GM19239 (cell line): ENCODE measurements at places on chromosomes 2 and 18.

GRCh38 chr2:197847651-197848401, 43.4 kb downstream of the PLCL1 start:
- DNase-seq, result no peak

DNA sequence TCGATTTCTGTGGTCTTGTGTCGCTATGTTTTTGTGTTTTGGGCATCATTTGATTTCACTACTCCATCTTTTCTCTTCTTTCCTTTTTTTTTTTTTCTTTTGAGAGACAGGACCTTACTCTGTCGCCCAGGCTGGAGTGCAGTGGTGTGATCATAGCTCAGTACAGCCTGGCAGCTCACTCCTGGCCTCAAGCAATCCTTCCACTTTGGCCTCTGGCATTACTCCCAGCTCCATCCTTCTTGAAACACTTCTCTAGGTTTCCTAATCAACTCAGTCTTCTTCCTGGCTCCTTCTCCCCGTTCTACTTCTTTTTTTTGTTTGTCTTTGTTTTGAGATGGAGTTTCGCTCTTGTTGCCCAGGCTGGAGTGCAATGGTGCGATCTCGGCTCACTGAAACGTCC, 26.5 kb downstream of the TCF23 start:
- no peak for DNase-seq

GRCh38 chr2:158778243-158778642, 16.9 kb upstream of the DAPL1 start:
- no peak for DNase-seq

GRCh38 chr2:66794551-66794950, 359.6 kb downstream of the MEIS1 start:
- DNase-seq, result no peak

DNA sequence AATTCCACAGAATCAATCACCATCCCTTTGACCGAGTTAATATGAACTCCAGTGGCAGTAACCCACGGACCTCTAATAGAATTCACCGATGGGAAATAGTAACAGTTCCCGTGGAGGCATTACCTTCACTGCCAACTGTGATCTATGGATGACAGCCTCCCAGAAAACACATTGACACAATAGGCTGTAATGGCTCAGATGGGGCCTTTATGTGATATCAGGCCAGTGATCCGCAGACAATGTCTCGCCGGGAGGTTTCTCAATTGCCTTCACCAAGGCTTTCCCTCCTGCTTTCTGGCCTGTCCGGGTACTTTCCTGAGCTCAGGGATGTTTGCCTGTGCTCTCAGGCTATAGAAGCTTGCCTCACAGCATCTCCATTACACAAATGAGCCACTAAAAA, 34.4 kb upstream of the KLF7 start:
- no peak for DNase-seq

- no peak for DNase-seq
Observed at GRCh38 chr2:156321243-156321904, 11.1 kb downstream of the NR4A2 start.

- DNase-seq, result no peak
Observed at GRCh38 chr2:59754011-59754735, 799.3 kb downstream of the BCL11A start.

GRCh38 chr2:189559579-189560272, 20.9 kb downstream of the SLC40A1 start:
- no peak for DNase-seq

DNA sequence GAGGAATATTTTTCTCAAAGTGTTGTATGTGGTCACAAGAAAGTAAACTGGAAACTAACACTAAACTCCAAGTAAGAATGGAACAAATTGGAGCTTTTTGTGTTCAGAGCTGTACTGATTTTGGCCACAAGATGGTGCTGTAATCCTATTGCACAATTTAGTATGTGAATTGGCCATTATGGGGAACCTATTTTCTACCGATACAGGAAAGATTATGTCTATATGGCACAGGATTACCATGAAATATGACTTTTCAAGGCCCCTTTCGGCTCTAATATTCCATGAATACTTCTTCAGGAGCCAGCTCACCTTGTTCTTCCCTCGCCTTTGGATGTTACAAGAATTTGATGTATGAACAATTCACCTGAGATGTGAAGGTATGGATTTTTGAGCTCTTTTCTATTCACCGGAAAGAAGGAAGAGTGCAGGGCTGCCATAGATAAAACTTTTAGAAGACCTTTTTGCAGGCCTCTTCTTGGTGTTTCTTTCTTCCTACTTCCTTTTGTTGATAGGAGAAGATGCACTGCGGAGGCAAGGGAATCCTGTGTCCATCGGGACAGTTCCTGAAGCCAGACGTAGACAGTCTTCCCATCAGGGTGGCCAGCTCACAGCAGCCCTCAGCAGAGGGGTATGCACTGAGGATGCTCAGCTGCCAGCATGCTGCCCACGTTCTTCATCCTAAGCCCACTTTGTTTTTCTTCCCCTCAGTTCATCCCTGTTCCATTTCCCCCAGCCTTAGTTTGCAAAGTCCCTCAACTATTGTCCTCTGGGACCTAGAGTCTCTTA, 13.3 kb downstream of the MRPL44 start:
- DNase-seq, result no peak

DNA sequence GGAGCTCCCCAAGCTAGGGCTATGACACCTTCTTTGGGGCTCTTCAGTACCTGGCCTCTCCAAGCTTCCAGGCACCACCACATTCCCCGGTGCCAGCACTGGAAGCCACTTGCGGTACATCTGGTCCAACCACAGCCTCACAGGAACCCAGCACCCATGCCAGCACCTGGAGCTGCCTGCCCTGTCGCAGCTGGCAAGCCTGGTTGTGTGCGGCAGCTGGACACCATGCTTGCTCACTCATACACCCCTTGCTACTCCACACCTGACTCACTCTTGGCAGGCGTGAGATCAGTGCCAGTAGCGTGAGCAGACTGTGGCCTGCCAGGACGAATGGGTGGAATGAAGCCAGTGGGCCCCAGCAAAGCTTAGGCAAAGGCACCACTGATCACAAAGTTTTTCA, 34.0 kb downstream of the LRRTM4 start:
- no peak for DNase-seq

- no peak for DNase-seq
Observed at GRCh38 chr2:181440919-181441318, 16.3 kb upstream of the ITGA4 start.

GRCh38 chr18:50523165-50523564, 36.7 kb upstream of the MAPK4 start:
- no peak for DNase-seq

GRCh38 chr2:69538872-69539548, 101.8 kb upstream of the NFU1 start:
- DNase-seq, result no peak

GRCh38 chr2:54332386-54332785, 76.4 kb upstream of the TSPYL6 start:
- no peak for DNase-seq

- DNase-seq, result no peak
Observed at GRCh38 chr2:230671117-230671516, 41.5 kb upstream of the CAB39 start.

DNA sequence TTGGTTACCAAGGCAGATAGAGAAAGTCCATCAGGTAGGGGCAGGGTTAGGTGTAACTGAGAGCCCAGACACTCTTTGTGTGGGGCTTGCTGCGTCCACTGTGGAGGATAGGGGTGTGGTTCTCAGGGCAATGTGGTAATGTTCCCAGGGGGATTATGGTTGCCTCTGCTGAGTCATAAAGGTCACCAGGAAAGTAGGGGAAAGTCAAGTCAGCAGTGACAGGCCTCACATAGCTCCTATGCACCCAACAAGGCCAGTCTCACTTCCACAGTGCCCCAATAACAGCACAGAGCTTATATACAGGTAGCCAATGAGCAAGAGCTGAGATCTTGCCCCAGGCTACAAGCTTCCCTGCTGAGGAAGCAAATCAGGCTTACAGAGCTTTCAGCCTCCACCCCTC, 1438.0 kb upstream of the ZEB2 start:
- DNase-seq, result no peak

DNA sequence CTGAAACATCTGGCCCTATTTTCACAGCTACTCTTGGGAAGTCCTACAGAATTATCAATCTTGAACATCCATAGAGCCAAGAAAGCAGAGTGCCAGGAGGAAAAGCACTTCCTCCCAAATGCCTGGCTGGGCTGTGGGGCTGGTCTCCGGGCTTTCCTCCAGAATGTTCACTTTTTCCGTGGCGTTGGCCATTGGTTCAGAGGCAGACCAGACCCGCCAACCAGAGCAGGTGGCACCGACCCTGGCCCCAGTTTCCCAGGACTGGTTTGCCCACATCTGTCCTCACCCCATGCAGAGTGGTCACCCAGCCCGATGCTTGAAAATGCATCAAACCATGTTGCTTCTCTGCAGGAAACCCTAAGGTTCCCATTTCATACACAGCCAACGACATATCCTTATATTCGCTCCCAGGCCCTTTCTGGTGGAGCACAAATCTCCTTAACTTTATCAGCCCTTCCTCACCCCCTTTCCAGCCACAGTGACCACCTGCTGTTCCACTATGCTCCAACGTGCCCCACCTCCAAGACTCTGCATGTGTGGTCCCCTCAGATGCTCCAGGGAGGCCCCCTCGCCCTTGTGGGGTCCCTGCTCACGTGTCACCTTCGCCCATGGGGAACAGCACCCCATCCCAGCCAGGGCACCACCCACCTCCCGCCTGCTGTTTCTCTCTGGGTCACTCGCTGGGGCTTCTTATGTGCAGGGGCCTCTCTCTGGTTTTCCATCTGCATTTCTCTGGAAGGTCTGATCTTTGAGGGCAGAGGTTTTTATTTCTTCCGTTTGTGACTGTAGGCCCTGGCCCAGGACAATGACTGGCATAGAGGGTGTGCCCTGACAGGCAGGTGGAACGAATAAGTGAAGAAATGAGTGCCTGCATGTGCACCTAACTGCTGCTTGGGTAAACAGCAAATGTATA, 92.9 kb downstream of the PXDN start:
- no peak for DNase-seq

DNA sequence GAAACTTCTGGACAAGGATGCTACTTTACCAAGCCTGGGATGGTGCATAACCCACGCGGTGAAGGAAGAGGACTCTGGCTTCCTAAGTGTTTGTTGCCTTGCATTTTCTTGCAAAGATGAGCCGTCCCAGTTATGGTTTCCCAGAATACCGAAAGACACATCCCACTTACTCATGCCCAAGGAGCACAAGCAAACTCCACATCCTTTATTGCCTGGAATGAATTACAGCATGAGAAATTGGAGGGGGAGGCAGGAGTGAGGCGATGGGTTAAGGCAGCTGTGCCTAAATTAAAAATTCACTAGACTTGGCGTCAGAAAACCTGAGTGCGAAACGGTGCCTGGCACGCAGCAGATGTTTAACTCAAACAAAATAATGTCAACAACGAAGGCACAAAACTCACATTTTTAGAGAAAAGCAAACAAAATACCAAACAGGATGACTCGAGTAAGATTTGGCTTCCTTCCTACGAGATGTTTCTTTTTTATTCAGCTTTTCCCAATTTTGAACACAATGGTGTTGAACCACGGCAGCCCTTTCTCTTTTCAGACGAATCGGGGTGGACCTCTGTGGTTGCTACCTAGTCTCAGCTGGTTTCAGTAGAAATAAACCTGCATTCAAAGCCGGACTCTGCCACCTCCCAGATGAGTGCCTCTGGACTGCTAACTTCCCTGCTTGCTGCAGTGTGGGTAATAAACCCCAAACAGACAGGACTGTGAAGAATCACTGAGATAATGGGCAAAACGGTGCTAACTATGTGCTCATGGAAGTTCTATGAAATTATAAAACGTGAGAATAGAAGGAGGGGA, 100.3 kb upstream of the NCK2 start:
- no peak for DNase-seq

DNA sequence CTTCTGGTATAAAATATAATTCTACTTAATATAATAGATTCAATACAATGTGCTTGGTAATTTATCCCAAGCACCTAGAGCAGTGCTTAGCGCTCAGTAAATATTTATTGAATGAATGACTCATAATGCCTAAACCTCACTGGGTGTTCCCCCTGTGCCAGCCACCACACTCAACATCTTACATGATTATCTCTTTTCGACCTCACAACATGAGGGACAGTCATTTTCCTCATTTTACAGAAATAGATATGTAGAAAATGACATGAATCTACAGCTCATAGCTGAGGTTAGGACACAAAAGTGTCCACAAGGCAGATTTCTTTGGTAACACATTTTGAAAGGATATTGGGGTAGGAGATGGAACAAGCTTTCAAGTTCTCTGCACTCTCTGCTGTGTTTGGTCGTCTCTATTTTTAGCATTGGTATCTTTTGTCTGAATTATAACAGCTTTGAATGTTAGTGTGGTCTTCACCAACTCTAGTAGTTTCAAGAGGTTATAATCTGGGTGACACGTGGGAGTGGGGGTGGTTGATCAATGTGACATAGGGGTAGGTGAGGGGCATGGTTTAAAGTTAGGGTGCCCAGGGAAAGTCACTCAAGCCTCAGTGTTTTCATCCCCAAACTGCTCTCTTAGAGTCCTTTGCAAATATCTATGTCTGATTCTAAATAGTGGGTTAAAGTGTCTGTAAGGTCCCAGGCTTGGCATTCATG, 9.8 kb downstream of the MYOM1 start:
- no peak for DNase-seq

GRCh38 chr18:51278045-51278649, 80.7 kb upstream of the MEX3C start:
- DNase-seq, result no peak

DNA sequence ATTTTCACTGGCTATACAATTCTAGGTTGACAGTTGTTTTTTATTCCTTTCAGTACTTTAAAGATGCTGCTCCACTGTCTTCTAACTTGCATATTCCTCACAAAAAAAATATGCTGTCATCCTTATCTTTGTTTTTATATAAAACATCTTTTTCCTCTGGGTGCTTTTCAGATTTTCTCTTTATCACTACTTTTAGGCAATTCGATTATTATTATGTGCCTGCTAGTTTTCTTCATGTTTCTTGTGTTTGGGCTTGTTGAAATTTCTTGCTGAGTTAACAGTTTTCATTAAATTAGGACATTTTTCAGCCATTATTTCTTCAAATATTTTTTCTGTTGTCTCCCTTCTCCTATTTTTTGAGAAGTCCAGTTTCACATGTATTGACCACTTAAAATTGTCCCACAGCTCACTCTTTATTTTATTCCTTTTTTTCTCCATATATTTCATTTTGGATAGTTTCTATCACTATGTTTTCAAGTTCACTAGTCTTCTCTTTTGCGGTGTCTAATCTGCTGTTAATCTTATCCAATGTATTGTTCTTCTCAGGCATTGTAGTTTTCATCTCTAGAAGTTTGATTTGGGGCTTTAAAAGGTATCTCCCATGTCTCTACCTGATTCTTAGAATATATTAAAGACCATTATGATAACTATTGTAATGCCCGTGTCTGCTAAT, 205.1 kb upstream of the SIX3 start:
- DNase-seq, result no peak

DNA sequence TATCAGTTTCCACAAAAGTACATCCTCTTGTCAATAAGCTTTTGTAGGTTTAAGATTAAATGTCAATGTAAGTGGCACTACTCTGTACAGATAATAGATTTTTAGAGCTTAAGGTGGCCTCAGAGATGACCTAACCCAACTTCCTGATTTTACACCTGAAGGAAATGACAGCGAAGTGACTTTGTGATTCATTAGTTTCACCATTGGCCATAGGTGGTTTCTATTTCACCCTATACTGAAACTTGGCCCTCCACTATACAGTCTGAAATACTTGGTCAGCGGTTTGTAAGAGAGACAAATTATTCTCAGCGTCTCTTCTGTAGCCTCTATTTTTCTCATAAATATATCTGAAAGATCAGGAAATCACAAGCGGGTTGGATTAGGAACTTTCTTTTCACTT, 330.4 kb upstream of the FAM98A start:
- peak; percentile 4 for DNase-seq
